ENCODE measurements at places on chromosomes 12 and 14. TPM values are rescaled to one million over a fixed set of nuclear protein-coding genes. Genes with fewer than 3 reads are reported as not detected.

GRCh38 chr12:14905269-14906004 lies 19.8 kb upstream of the MGP start:
- DNase-seq, result no peak

- DNase-seq, result peak; percentile 33
Observed at GRCh38 chr12:14774906-14775635, 28.2 kb downstream of the WBP11 start.

DNA sequence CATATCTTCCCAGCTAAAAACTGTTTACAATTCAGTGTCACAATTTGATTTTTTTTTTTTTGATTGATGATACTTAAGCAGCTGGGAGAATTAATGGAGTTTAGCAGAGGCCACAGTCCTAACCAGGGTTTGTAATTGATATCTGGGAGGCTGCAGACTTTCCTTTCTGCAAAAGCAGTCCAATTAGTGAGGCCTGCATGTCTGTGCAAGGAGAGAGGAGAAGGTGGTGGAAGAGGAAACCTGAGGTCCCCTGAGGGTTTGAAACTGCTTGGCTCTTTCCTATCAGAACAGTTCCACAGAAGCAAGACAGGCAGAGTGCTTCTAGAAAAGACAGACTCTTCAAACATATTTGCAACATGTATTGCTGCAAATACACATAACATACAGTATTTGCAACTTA lies 160.8 kb upstream of the KRR1 start:
- no peak for DNase-seq

DNA sequence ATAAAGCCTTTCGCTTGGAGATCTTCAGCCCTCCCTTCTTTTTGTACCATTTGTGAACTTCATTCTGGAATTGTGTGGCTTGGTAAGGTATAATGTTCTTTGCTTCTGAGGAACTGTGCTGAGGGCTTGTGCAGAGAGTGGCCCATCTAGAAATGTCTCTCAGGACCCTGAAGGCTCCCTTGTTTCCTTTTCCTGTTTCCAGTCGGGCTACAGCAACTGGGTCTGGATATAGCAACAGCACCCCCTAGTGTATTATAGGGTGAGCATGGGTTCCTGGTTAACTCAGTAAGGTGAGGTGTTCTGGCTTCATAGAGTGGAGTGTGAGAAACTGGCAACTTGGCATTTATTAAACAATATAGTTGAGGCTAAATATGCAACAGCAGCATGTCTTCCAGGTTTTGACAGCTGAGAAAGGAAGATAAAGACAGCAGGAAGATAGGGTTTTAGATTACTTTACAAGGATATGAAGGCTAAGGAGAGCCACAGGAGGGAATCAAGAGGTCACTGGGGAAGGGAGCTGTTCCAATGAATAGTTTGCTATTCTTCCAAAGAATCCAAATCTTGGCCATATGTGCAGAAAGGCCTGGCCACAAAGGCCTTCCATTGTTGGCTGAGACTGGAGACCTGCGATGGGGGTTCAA lies 49.1 kb upstream of the RNU6-8 start:
- peak; percentile 60 for DNase-seq

DNA sequence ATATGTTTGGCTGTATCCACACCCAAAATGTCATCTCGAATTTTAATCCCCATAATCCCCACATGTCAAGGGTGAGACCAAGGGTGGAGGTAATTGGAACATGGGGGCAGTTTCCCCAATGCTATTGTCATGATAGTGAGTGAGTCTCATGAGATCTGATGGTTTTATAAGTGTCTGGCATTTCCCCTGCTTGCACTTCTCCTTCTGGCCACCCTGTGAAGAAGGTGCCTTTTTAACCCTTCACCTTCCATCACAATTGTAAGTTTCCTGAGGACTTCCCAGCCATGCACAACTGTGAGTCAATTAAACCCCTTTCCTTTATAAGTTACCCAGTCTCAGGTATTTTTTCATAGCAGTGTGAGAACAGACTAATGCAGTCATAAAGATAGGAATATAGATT lies 216.7 kb upstream of the SSTR1 start:
- DNase-seq, result no peak

DNA sequence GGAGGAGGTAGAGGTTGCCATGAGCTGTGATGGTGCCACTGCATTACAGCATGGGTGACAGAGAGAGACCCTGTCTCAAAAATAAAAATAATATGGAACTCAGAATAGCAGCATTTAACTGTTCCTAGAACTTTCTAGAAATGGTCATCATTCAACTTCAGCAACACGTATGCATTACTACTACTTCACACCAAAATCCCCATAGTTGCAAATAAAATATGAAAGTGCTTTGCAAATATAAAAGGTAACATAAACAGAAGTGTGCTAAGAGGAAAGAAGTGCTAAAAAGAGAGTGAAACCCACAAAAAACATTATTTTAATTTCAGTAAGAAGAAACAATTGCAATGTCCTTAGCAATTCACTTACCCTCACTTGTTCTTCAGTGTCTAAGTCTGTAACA lies 169.7 kb upstream of the NUDT4 start:
- no peak for DNase-seq

GRCh38 chr12:29039013-29039412 lies 110.1 kb upstream of the FAR2 start:
- DNase-seq, result no peak

- DNase-seq, result no peak
Observed at GRCh38 chr12:20282401-20282800, 85.9 kb upstream of the PDE3A start.

- DNase-seq, result no peak
Observed at GRCh38 chr14:61326847-61327246, 5.5 kb downstream of the PRKCH start.

DNA sequence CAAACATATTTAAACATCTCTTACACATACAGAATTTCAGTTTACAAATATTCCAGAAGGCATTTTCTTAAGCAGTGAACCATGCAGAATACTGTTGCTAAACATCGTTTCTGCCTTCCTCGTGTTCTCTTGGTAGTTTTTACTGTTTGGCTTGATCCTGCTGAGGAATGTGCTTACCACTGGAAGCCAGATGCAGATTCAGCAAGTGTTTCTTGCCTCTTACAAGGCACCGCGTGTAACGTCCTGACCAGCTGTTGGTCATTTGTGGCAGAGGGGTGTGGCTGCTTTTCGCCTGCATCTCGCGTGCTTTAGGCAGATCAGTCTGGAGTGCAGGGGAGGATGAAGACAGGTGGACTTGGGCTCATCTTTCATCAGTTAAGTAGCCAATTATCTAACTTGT lies 12.4 kb downstream of the EIF2B1 start:
- no peak for DNase-seq

GRCh38 chr14:20503898-20504297 lies 1.4 kb upstream of the RNASE10 start:
- no peak for DNase-seq

- DNase-seq, result no peak
Observed at GRCh38 chr12:114069507-114069906, 103.4 kb upstream of the RBM19 start.

GRCh38 chr12:88870000-88870737 lies 289.9 kb upstream of the KITLG start:
- no peak for DNase-seq

- DNase-seq, result no peak
Observed at GRCh38 chr12:32698285-32698684, 19.2 kb downstream of the DNM1L start.

The TOMM20L gene
- not detected for polyA plus RNA-seq

GRCh38 chr14:22338917-22339715 lies 249.9 kb downstream of the DAD1 start:
- DNase-seq, result no peak

- peak; percentile 3 for DNase-seq
Observed at GRCh38 chr14:70416338-70416724, 559 bp downstream of the SYNJ2BP start.

DNA sequence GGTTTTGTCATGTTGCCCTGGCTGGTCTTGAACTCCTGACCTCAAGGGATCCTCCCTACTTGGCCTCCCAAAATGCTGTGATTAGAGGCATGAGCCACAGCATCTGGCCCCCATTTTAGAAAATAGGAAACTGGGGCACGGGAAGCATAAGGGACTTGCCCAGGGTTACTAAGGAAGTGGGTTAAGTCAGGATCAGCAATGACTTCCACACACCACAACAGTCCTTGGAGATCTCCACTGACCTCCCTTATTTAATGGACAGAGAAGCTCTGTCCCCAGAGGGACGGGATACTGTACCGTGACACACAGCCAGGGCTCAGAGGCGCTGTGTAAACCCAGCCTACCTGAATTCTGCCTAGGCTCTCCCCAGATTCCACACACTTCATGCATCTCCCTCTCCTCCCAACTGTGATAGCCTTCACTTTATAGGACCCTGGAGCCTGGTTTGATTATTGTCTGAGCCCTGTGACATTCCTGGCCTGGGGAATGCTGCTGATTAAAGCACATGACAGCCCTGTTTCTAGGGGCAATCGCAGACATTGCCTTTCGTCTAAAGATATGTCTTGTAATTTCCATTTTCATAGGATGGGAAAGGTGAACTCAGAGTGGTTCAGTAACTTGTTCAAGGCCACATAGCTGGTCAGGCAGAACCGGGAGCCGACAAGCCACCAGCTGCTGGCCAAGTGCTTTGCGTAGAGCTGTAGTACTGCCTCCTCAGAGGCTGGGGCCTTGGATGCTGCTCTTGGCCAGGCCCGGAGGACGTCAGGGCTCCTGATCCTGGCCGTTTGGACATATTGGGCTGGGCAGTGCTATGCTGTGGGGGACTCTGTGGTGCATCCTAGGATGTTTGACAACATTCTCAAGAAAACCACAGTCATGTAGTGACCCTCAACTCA lies 20.8 kb downstream of the SERPINA1 start:
- DNase-seq, result no peak

DNA sequence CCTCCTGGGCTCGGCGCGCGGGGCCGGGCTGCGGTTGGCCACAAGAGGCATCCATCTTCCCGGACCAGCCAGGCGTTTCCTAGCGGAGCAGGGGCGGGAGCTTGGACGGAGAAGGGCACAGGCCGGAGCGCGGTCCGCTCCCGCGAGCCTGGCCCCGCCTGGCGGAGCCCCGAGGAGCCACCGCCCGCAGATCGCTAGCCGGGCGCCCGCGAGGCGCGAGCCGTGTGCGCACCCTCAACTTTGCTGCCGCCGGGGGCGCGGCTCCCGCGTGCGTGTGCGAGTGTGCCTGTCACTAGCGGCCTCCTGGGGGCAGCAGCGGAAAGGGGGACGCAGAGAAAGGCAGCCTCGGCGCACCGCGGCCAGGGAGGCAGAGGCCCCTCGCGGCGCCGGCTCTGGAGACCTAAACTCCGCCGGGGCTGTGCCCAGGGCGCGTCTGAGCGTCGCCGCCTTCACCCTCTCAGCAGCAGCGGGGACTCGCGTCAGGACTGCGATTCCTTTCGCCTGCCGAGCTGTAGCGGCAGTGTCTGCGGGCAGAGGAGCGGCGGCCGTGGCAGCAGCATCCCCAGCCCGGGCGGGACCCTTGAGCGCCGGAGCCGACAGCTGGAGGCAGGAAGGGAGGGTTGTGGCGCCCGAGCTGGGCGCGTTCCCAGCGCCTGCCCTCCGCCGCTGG lies 644 bp upstream of the SRGAP1 start:
- peak; percentile 97 for DNase-seq

DNA sequence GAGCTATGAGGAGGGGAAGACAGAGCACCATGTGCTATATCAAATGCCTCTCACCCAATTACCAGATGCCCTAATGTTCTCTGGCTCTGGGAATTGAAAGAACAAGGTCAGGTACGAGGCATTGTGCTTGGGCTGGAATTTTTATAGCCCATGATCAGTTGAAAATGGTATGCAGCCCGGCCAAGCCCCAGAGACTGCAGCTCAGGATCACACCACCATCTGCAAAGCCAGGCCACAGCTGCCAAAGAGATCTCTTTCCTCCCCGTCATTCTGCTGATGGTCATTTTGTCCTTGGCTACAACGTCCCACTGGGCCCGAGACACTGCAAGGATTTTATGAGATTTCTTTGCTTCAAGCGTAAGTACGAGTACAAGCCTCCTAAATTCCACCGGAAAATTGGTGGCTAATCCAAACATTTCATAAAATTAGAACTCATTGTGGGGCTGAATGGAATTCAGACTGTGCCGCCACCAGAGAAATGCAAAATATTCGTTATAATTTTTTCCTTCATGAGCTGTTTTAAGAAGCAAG lies 15.1 kb downstream of the NUAK1 start:
- no peak for DNase-seq

The GYS2 gene
- 0.04 TPM for polyA plus RNA-seq

The MYO1H gene
- not detected for polyA plus RNA-seq

GRCh38 chr12:27299102-27299501 lies 33.5 kb upstream of the BMAL2 start:
- DNase-seq, result no peak

- no peak for DNase-seq
Observed at GRCh38 chr14:33584697-33585096, 366.2 kb downstream of the EGLN3 start.

The NKX2-1 gene
- polyA plus RNA-seq, result not detected

- DNase-seq, result peak; percentile 95
Observed at GRCh38 chr12:10721651-10722501, 1.2 kb downstream of the YBX3 start.

GRCh38 chr12:50166799-50167048 lies 445 bp downstream of the CERS5 start:
- DNase-seq, result no peak

GRCh38 chr12:76085520-76085868 lies 1.0 kb upstream of the NAP1L1 start:
- DNase-seq, result peak; percentile 68

DNA sequence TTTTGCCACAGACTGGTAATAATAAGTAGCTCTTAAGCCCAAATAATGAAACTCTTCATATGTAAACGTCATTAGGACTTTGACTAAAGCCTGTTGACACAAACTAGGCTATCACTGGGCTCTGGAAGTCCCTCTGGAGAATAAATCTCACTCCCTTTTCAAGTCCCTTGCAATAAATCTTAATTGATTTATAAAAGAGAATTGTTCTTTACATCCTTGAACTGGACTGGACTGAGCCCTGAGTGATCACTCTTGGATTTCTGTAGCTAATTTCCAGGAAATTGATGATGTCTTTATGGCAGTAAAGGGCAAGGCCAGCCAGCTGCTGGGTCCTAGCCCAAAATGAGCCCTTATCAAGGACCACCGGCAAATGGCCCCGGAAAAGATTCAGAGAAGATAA lies 1162.7 kb downstream of the BCL11B start:
- DNase-seq, result no peak

- DNase-seq, result no peak
Observed at GRCh38 chr12:52521568-52522266, 1.5 kb upstream of the KRT5 start.

DNA sequence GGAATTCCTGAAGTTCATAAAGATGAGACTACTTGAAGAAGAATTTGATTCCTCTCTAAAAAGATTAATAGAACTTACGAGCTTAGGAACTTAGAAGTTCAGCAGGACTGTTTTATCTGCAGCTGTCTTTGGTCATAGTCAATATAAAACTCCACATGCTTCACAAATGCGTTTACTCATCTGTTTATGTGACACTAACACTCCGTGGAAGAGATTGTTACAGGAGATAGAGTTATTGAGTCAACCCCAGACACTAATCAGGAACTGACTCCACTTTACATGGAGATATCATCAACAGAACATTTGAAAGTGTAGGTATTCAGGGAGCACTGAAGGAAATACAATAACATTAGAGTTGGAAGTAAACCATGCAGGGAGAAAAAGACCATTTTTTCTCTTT lies 92.8 kb downstream of the LRFN5 start:
- no peak for DNase-seq

The DDX23 gene
- 112 TPM for polyA plus RNA-seq

- DNase-seq, result peak; percentile 13
Observed at GRCh38 chr12:94458877-94459727, 565 bp downstream of the CEP83 start.

The MAP3K9 gene
- 5.4 TPM for polyA plus RNA-seq

The TTC5 gene
- 30.1 TPM for polyA plus RNA-seq

Data from A549 (cell line).